ENCODE measurements at places on chromosomes 6 and 20.

DNA sequence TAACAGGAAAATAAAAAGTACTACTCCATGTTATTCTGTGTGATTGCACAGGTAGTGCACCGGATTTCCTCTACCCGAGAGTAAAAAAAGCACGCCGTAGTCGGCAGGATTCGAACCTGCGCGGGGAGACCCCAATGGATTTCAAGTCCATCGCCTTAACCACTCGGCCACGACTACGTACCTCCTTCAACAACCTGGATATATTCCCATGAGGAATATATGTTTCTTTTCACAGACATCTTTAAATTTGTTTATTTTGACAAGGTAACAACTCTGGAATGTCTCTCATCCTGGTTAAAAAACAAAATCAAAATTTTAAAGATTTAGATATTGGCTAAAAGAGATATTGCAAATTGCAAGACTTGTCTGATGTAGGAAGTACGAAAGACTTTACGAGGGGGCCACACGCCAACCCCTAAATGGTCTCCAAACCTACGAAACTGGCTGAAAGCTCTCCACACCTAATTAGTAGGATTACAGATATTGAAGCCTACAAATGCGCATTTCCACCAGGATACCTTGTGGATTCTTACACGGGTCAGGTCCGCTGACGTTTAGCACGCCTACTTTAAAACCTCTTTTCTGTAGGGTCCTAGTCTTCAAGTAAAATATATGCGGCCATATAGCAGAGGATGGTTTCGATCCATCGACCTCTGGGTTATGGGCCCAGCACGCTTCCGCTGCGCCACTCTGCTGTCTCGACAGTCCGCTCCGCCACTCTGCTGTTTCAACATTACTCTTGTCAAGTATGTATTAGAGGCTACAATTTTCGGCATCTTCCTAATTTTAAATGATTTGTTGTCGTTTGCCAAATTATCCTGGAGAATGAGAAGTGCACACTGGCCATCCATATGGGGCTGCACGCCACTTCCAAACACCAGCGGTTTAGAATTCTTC lies 52.2 kb upstream of the BTN3A2 start:
- no peak for DNase-seq

DNA sequence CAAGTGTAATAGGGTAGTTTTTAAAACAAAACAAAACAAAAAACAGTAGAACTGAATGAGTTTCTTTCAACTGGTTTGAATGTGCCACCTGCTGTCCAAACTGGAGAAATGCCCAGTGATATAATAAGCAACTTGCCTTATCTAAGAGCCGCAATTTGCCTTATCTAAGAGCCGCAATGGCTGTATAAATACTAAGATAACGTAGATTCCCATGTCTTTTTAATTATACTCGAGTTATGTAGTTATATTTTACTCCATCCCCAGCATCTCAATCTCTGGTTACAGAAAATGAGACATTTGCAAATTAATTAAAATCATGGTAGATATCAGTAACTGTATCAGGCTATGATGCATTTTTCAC lies 67.2 kb downstream of the RPP40 start:
- no peak for DNase-seq

DNA sequence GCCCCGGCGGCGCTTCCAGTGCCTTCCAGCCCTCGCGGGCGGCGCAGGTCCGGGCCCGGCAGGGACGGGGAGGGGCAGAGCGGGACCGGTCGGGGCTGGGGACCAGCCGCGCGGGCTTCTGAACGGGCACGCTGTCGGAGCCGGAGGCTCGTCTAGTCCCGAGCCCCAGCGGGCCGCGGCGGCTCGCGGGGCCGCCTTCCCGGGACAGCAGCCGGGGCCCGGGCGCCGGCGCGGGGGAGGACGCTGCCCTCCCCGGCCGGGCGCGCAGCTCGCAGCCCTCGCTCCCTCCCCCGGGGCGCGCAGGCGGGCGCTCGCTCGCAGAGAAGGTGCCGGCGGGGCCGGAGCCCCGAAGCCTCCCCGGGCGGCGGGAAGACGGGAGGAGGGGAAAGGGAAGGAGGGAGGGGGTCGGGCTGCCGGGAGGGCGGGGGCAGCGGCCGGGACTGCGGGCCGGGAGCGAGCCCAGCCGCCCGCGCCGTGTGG lies 696 bp upstream of the SIRPA start:
- no peak for DNase-seq

GRCh38 chr20:57435498-57436222 lies 44.5 kb downstream of the RBM38 start:
- DNase-seq = peak; percentile 90

GRCh38 chr20:44098657-44099056 lies 88.3 kb downstream of the JPH2 start:
- no peak for DNase-seq

GRCh38 chr20:11676630-11677287 lies 240.9 kb upstream of the BTBD3 start:
- peak; percentile 50 for DNase-seq

GRCh38 chr6:148140772-148141557 lies 201.7 kb upstream of the SASH1 start:
- DNase-seq = no peak

- no peak for DNase-seq
Measured at GRCh38 chr6:157650261-157650640, 172.8 kb upstream of the SNX9 start.

DNA sequence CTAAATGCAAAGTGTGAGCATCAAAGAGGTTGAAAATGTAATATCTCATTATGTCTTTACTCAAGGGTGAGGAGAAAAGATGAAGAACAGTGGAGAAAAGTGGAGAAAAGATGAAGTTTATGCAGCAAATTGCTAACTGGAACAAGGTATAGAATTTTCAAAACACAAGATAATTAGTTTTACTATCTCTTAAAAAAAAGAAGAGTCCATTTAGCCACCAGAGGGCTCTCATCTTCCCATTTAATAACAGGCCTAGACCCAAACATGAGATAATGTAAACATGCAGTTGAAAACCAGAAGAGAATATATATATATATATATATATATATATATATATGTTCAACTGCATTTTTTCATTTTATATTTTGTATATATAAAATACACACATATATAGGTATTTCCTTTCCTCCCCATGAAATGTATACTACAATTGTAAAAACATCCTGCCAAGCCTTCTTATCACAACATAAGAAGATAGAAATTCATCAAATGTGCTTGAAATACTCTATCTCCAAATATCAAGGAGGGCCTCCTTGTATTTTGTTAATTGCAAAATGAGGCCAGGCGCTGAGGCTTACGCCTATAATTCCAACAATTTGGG lies 78.4 kb downstream of the ADTRP start:
- DNase-seq = peak; percentile 34

DNA sequence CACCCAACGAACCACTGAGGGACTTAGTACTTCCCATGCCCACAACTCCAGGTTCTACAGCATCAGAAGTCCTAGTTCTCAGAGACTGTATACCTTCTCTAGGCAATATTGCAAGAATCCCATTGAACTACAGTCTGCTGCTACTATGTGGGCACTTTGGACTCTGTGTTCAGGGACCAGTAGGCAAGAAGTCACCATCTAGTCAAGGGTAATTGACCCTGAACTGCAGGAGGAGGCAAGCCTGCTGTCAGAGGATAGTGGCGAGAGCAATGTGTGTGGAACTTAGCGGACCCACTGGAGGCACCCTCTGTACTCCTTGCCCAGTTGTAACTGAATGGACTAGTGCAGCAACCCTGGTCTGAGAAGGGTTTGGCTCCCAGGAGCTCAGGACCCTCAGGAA lies 15.7 kb downstream of the HEBP2 start:
- no peak for DNase-seq

DNA sequence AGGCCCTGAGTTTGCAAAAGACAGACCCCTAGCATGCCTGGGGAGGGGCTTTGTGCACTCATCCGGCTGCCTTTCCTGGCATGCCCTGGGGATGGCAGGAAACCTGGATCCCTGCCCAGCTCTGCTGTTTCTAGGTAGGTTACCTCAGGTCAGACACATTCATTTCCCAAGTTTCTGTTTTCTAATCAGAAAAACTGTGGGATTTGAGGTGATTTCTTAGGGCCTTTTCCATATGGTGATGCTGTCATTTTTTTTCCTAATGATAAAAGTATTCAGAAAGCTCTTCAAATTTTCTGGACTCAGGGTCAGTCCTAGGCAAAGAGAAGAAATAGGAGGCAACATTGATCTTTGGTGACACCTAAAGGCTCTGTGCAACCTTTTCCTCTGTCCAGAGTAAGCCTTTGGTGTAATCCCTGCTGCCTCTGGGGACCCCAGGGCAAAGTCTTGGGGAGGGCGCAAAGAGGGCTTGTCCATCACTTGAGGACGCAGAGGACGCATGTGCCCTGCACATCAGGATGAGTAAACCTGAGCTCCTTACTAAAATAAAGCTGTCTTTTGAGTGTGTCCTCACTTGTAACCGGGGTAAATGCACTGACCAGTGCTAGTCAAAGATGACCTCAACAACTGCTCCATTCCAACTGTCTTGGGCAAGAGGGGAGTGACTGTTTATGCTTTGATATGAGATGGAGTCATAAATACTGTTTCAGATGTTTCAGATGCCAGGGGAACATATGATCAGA lies 13.5 kb upstream of the TRAM2 start:
- DNase-seq = no peak

DNA sequence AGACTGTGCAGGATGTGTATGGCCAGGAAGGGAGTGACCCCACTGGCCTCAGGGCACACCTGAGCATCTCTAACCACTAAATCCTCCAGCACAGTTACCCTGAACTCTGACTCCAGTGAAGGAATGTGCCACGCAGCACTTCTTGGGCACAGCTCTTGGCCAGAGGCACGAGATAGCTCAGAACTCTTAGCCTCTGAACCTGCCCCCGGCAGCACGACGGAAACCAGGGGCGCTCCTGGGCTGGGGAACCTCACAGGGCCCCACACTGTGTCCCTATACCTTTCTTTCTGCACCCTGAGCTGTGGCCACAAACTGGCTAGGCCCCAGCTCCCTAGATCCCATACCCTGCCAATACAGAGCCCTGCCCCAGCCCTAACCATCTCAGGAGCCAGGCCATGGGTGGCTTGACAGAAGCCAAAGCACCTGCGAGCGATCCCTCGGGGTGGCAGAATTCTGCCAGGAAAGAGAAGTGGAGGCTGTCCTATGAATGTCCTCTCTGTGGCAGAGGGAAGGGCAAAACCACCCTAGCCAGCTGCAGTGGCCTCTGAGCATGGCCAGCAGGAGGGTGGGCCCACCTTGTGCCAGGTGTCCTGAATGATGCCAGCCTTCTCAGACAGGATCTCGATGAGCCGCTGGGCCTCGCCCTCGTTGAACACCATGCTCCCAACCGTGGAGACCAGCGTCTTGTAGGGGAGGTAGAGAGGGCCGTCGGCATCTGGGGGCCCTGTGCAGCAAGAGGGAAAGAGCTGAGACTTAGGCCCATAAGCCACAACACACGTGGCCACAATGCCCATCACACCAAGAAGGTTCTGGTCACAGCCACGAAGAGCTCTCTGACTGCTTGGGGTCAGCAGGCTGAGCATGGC lies 39.4 kb downstream of the RRBP1 start:
- DNase-seq = no peak

- DNase-seq = no peak
Measured at GRCh38 chr6:41901882-41902519, 6.8 kb upstream of the USP49 start.

DNA sequence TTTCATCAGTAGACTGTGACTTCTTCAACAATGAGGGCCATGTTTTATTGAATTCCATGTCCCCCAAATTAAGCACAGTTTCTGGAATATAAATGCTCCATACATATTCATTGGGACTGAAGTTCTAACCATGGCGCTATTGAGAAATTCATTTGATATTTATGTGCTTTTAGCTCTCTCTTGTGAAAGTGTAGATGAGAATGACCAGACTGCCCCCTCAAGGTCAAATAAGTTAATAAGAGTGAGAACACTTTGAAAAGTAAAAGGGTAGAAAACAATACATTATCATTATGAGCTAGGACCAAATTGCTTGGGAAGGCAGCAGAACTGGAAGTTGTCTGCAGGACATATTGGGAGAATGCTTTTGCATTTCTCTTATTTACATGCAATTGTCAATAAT lies 597.9 kb downstream of the EPM2A start:
- no peak for DNase-seq

DNA sequence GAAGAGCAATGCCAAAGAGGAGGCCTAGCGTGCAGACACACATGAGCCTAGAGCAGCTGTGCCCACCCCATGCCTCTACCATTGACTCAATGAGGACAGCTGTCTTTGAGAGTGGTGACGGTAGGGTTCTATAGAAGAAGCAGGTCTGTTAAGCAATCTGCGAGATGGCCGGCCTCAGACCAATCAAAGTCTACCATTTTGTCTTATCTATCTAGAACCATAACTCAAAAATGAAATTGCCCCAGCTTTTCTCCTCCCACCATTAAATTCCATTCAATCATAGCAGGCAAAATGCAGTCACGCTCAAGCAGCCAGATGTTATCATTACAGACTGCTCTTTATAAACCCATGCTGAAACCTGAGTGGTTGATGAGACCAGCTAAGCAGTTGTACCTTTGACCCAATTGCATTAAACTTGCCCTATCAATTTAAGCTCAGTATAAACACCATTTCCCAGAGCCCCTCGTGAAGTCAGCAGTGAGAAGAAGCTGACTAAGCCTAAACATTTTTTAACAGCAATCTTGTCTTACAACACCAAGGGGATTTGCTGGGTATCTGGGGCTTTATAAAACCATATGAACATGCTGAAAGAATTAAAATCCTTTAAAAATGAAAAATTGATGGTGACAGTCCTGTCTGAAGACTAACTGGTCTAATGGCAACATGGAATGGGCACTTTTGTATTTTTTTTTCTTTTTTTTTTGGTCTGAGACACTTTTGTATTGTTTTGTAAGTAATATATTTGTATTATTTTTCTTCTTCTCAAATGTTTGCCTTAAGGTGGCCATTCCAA lies 57.5 kb downstream of the FOXC1 start:
- DNase-seq = no peak

GRCh38 chr6:170089963-170090362 lies 200.9 kb downstream of the DLL1 start:
- no peak for DNase-seq

DNA sequence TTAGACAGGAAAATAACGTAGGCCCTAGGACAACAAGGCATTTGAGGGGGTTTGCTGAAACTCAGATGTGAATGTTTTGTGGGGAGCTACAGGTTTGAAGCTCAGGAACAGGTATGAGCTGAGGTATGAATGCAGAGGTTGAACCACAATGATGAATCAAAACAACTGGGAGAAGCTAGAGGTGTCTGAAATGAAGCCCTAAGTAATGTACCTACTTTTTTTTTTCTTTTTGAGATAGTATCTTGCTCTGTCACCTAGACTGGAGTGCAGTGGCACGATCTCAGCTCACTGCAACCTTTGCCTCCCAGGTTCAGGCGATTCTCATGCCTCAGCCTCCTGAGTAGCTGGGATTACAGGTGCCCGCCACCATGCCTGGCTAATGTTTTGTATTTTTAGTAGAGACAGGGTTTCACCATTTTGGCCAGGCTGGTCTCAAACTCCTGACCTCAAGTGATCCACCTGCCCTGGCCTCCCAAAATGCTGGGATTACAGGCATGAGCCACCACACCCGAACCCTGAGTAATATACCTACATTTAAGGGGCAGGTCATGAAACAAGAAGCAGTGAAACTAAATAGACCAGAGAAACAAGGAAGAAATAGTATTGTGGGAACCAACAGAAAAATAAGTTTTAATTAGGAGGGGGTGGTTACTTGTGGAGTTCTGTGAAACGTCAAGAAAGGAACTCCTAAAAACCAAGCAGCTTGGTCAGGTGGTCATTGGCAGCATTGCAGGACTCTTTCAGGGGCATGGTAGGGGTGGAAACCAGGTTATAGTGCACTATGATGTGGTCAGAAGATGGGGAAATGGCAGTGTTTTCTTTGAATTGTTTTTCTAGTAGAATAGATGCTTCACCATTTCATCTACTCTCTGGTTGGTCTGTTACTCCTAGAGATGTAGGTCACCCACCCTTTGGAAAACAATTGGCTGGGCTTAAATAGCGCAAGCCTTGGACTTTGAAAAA lies 138.1 kb downstream of the CD164 start:
- no peak for DNase-seq

Measured in SHP77 treated with DMSO at 0.1 percent for 48 hours (cell line).